ENCODE measurements at places on chromosomes 13 and 19.

- DNase-seq = no peak
Measured at GRCh38 chr13:21164631-21165030, 11.7 kb downstream of the SKA3 start.

DNA sequence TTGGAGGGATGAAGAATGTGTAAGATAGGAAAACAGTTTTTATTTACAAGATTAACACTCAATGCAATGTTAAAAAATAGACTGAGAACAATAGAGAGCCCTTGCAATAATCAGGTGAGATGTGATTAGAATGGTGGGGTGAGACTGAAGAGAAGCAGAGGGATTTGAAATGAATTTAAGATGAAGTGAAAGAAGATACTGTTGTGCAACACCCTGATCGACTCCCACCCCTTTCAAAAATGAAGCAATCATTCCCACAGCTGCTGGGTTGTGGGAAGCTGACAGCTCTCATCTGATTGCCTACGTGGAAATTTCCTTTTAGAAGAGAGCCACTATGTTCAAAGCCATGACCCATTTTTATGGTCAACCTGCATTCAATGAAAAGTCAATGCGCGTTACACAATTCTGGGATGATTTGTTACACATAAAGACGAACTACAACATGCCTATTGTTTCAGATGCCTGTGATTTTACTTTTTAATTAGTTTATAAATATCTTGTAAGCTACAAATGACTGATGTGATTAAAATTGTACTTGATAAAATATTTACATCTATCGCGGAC, 1374.8 kb downstream of the PCDH9 start:
- DNase-seq = no peak

DNA sequence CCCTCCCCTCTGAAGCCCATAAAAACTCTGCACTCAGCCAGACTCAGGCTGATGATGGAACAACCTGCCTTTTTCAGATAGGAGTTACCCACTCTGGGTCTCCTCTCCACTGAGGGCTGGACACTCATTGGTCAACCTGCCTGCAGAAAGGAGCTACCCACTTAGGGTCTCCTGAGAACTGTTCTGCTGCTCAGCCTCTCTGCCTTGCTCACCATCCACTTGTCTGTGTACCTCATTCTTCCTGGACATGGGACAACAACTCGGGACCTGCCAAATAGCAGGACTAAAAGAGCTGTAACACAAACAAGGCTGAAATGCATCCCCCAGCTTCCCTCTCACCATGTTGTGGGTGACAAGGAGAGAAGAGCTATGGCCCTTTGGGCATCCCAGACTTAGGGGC, 18.4 kb upstream of the RCBTB2 start:
- DNase-seq = no peak

- DNase-seq = no peak
Measured at GRCh38 chr19:55406826-55407549, 600 bp downstream of the UBE2S start.

- DNase-seq = no peak
Measured at GRCh38 chr13:107900775-107901174, 314.6 kb downstream of the LIG4 start.

DNA sequence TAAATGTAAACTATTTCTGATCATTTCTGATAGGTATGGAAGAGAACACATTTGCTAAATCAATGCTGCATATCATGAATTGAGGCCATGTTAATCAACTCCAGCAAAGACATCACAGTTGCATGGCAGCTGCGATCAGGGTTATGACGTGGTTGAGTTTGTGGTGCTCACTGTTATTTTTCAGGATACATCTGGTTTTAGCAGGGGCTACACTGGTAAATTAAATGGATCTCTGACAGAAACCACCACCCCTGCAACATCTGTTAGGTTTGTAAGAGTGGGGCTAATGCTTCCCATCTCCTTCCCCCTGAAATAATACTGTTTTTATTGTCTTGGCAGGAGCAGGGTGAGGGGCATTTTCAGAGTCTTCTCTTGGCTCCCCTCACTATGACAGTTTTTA, 444.4 kb upstream of the ZNF507 start:
- no peak for DNase-seq

DNA sequence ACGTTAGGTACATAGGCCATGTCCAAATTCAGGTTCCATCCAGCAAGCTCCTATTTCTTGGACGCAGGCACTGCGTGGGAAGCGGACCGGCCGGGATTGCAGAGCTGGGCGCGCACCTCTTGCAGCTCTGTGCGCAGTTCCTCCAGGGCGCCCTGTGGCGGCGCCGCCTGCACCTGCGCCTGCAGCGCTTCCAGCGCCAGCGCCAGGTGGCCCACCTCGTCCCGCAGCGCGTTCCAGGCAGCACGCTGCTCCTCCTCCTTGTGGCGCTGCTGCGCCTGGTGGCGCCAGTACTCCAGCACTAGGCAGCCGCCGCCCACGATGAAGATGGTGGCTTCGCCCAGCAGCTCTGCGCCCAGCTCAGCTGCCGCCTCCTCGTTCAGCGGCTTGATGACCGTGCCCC, 31.1 kb downstream of the OPA3 start:
- no peak for DNase-seq
